ENCODE measurements at places on chromosomes 3 and 15. TPM values are rescaled to one million over a fixed set of nuclear protein-coding genes. Genes with fewer than 3 reads are reported as not detected.

DNA sequence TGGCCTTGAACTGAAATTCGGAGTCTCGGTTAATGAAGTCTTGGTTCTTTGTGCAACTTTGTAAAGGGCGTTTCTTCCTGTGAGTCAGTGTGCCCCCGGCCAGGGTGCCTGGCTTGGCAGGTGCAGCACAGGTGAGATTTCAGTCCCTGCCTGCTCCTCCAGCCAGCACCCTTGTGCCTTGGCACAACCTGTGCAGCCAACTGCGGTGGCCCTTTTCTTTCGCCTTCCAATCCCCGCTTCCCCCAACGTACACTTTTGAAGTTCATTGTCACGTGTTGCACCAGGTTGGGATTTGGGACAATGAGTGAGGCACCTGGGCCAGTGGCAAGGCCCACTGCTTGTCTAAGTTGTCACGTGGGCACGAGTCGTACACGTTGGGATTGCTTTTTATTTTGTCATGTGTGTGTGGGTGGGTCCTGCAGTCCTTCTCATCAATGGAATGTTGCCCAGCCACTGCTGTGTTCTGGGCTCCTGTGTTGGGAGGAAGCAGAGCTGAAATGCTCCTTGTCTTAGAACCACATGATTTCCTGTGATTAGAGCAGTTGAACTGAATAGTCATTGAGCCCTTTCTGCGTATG is 242.9 kb upstream of the BHLHE40 start:
- DNase-seq = no peak

- DNase-seq = no peak
These were observed 73.4 kb downstream of the CRYBG3 start for GRCh38 chr3:97895216-97895615.

GRCh38 chr3:54987719-54988118 is 59.9 kb upstream of the LRTM1 start:
- DNase-seq = no peak

DNA sequence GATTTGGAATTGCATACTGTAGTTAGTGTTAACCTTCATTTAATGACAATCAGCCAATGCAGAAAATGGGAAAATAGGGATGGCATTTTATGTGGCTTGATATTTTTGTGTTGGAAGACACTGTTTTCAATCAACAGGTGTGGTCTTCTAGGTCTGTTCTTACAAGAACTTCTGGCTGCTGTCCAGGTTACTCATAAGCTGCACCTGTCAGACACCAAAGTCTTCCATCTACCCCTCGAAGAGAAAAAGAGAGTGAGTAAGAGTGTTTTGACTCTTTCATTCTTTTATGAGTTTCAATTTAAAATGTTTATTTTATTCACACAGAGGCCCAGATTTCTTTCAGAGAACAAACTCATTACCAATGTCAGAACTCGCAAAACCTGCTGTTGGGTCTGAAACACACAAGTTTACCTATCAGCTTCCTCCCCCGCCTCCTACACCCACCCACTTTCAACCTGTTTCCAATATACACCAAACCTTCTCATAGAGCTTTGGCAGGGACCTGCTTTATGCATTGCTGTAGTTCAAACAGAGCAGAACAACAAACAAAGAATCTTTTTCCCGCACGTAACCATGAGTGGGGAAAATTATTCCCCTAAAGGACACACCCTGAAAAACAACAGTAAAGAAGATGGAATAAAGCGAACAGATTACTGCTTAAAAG is 767.7 kb upstream of the ALCAM start:
- no peak for DNase-seq

GRCh38 chr3:70277304-70277703 is 35.1 kb downstream of the MDFIC2 start:
- DNase-seq = no peak

- DNase-seq = no peak
These were observed 102.9 kb downstream of the FNDC3B start for GRCh38 chr3:172142051-172142863.

DNA sequence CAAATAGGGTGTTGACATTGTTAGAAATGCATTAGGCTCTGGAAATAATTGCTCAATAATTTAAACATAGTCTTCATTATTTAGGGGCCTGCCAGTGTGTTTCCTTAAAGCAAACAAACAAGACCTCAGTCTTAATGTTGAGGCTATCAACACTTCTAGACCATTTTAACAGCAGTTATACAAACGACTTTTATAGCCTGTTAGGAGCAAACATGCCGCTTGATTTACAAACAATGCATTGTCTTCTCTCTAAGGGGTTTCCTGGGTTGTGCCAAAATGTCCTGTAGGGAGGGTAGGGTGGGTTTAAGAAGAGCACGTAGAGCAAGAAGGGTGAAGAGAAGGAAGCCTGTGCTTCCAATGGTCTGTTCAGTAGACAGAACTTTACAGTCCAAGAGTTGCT is 53.7 kb downstream of the TPRG1 start:
- DNase-seq = no peak

DNA sequence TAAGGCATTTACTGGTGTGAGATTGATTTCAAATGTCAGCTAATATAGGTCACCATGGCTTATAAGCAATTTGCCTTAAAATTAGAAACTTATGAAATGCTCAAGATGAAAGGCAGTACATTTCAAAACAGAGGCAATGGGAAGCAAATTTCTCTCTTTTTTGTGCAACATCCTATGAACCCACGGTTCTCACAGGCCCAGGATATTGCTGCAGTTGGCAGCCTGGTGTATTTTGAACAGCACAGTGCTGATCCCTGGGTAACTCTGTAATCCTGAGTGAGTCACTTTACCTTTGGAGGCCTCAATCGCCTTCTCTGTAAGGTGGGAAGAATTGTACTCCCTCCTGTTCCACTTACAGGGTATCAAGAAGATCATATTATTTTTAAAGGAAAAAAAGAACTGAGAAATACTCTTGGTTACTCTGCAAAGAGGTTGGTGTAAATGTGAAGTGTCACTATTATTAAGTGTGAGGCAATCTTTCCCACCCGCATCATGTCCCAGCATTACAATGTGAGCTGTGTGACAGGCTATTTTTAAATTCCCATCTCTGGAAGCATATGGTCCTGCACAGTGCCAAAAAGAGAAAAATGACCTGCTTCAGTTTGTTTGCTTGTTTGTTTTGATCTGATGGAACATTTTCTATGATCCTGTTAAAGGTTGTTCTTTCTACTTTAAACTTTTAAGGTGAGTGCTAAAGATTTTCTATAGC is 190.1 kb upstream of the LPP start:
- DNase-seq = no peak

- no peak for DNase-seq
These were observed 643.0 kb upstream of the GOLIM4 start for GRCh38 chr3:168738527-168739325.

DNA sequence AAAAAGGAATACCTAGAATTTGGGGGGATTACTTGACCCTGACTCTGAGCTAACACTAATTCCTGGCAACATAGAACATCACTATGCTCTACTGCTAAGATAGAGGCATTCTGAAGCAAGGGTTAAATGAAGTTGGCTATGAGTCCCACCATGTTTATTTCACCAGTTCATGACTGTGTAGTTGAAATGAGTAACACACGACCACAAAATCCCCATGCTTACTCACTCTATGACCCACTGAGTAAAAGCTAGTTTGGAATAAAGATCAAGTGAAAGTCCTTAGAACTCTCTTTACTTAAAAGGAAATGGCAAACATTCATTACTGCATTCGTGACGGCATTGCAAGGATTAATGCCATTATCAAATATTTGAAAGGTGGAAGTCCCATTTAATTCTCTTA is 47.4 kb downstream of the MRPL46 start:
- no peak for DNase-seq

GRCh38 chr3:126621171-126621570 is 33.8 kb downstream of the TXNRD3 start:
- DNase-seq = no peak

GRCh38 chr3:180416111-180416594 is 185.8 kb upstream of the TTC14 start:
- no peak for DNase-seq

DNA sequence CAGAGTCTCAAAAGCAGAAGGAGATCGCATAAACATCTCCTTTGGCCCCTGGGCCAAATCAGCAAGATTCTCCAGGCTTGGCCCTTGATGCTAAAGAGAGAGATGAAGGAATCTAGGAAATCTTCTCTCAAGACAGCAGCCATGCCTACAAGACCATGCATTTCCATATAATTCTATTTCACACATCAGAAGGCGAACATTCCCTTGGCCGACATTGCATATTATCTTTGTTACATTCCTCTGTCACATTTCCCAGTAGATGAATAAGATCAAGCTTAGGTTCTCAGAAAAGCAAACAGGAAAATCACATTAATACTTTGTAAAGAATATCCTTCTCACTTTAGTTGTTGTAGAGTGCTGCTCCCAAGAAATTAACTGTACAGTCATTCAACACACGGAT is 21.3 kb downstream of the GASK1A start:
- no peak for DNase-seq

- DNase-seq = no peak
These were observed 15.3 kb upstream of the FMN1 start for GRCh38 chr15:33209575-33210481.

- no peak for DNase-seq
These were observed 142.0 kb upstream of the PDZRN3 start for GRCh38 chr3:73766599-73767381.

- no peak for DNase-seq
These were observed 30.3 kb upstream of the C15orf39 start for GRCh38 chr15:75171408-75171807.

- no peak for DNase-seq
These were observed 131.4 kb upstream of the IGSF10 start for GRCh38 chr3:151592287-151592686.

DNA sequence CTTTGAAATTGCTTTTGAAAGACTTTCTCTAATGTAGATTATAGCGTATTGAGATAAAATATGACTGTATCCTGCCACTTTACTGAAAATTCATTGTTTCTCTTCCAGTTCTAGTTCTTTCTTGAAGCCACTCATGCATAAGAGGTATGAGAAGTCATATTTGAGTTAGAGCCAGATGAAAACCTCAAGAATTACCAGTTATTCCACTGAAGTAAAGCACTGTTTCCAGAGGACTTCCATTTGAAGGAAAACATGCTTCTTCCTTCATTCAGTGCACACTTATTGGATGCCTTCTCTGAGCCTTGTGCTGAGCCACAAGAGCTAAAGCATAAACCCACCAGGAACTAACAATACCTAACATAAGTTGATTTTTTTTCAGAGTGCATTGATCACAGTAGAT is 513.4 kb downstream of the ZNF385D start:
- DNase-seq = no peak

- DNase-seq = no peak
These were observed 25.0 kb downstream of the GLB1 start for GRCh38 chr3:33071946-33072345.

CCDC71 gene
- total RNA-seq = 16.3 TPM

AP3S2 gene
- total RNA-seq = 54.0 TPM

CPLX3 gene
- total RNA-seq = 0.15 TPM

RTP3 gene
- total RNA-seq = not detected

LSAMP gene
- total RNA-seq = 0.89 TPM

CCDC54 gene
- total RNA-seq = not detected

All from left colon (tissue), 2 donors.